8988T (cell line): ENCODE measurements at places on chromosomes 12 and 14.

DNA sequence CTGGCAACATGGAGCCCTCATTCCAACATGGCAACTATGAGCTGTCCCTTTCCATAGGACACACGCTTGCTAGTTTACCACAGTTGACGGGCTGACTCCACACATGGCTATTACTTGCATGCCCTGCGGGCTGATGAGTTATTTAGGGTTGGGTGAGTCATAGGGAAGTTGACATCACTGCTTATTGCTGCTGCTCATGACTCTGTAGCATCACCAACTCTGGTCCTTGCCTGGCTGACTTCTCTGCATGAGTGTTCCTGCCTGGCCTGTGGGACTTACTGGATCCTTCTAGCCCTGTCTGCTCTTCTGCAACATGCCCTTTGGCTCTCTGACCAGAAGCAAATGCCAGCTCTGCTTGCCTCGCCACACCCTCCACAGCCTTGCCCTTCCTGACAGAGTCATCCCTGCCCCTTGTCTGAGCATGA is 199.5 kb downstream of the ANO6 start:
- peak; percentile 46 for DNase-seq

GRCh38 chr12:106767954-106768822 is 6.3 kb upstream of the RIC8B start:
- DNase-seq, result no peak

DNA sequence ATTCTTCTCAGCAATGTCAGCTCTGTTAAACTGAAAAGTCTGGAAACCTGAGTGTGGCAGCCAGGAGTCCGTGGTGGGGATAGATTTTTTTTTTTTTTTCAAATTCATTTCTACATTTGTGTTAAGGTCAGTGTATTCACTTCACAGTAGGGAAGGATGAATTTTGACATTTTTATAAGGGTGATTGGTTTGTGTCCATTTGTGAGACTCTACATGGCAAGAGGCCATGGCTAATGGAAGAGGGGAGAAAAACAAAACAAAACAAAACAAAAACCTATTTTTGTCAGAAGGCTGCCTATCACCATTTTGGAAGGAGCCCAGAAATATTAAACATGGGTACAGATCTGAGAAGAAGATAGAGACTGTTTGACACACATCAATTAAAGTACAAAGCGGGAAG is 176.1 kb downstream of the RMST start:
- no peak for DNase-seq

GRCh38 chr14:88143810-88144209 is 138.9 kb downstream of the GPR65 start:
- no peak for DNase-seq

GRCh38 chr12:70317781-70318180 is 48.3 kb upstream of the KCNMB4 start:
- no peak for DNase-seq
